ENCODE measurements at places on chromosomes 6 and 20.
A peak's percentile ranks its signal among the peaks of the same experiment; 100 is the strongest.

DNA sequence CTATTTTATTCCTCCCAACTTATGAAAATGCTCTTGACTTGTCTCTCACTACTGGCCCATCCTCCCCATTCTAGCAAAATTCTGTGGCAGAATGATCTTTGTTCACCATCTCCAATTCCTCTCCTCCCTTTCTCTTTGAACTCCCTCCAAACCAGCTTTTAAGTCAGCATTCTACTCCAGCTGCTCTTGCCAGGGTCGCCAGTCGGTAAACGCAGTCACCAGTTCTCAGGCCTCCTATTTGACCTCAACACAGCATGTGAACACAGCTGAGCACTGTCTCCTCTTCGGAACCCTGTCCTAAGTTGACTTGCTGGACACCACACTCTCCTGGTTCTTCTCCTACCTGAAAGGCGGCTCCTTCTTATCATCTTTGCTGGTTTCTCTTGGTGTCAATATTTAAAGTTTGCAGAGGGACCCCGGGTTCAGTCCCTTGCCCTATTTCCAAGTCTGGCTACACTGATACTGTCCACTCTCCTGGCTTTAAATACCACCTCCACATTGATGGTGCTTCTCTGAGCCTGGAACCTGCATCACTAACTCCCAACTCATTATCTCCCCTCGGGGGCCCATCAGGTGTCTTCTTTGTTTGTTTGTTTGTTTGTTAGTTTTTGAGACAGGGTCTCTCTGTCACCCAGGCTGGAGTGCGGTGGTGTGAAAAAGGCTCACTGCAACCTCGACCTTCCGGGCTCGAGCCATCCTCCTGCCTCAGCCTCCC is 27.4 kb downstream of the GDAP1L1 start:
- no peak for DNase-seq

GRCh38 chr6:169723991-169724493 is 258 bp downstream of the PHF10 start:
- peak; percentile 48 for DNase-seq

DNA sequence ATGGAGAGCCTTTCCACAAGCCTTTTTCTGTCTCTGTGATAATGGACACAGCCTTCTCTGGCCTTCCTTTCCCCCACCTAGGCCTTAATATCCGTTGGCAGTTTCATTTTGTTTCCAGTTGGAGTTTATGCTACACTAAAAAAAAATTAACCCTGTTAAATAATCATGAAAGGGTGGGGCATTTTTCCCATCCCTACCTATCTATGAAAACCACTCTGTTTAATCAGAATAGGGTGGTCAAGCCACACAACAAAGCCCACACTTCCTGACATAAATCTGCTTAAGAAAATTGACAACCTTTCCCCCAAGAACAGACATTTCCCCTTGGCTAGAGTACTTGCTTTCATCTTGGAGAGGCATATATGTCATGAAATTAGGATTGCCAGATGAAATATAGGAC is 14.2 kb downstream of the TXLNB start:
- DNase-seq = no peak

DNA sequence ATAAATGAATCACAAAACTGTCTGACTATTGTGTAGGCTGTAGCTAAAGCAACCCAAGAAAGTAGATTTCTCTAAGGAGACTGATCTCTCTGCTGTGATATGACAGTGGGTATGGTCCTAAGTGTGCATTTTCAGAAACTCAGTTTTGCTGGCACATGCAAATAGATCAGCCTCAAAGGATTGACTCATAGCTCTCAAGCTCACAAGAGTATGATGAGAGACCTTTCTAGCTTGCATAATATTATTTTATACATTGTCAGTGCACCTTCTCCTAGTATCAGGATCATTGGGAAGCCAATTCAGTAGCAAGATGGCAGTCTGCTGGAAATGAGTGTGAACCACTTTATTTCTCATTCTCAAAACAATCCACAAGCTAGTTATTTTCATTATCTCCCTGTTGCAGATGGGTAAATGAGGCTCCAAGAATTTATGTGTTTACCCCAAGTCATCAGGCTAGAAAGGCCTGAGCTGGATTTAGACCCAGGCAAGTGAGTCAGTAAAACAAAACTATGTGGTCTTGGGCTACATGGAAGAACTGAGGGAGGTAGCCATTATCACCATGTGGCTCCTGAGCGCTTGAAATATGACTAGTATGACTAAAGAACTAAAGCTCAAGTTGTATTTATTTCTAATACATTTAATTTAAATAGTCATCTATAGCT is 27.9 kb upstream of the PLCB4 start:
- no peak for DNase-seq

GRCh38 chr6:30013291-30013922 is 47.7 kb upstream of the POLR1H start:
- DNase-seq = no peak

- no peak for DNase-seq
Observed at GRCh38 chr6:54282186-54282585, 26.1 kb upstream of the TINAG start.

- no peak for DNase-seq
Observed at GRCh38 chr6:106216527-106216926, 109.0 kb downstream of the ATG5 start.

GRCh38 chr20:64241061-64241460 is 14.5 kb upstream of the PCMTD2 start:
- no peak for DNase-seq

- no peak for DNase-seq
Observed at GRCh38 chr20:19986419-19986818, 30.7 kb upstream of the NAA20 start.

GRCh38 chr6:109069746-109070145 is 24.9 kb downstream of the SESN1 start:
- DNase-seq = no peak

- DNase-seq = no peak
Observed at GRCh38 chr20:57507477-57507876, 17.5 kb downstream of the CTCFL start.

GRCh38 chr6:127951172-127951917 is 50.5 kb upstream of the THEMIS start:
- DNase-seq = no peak

- no peak for DNase-seq
Observed at GRCh38 chr6:89268776-89269175, 46.3 kb downstream of the GABRR2 start.

GRCh38 chr6:125132058-125132457 is 21.5 kb upstream of the TPD52L1 start:
- no peak for DNase-seq

- DNase-seq = no peak
Observed at GRCh38 chr6:46014046-46014445, 1.6 kb downstream of the CLIC5 start.

DNA sequence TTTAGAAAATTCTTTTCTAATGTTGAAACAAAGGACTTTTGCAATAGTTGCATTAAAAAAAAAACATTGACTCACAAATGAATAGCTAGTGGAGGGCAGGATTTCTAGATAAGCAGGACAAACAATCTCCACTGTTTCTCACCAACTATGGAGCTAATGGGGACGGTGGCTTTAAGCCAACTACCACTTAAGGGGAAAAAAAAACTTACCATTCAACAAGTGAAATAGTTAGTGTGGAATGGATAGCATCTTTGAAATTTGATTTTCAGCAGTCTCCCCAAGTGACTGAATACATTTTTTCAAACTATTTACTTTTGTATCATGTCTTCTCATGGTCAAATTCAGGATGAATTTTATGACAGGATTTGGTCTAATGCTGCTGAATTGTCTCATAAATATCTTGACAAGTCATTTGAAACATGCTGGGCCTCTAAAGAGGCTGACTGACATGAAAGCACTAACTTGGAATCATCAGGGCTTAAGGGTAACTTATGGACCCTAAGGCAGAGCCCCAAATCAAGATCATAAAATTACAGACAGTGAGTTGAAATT is 100.5 kb downstream of the EYA4 start:
- DNase-seq = no peak

GRCh38 chr6:127367023-127367375 is 23.6 kb upstream of the ECHDC1 start:
- DNase-seq = no peak

GRCh38 chr6:32868257-32868788 is 14.3 kb downstream of the PSMB9 start:
- DNase-seq = peak; percentile 58

GRCh38 chr20:54263116-54263690 is 55.3 kb downstream of the PFDN4 start:
- DNase-seq = no peak

GRCh38 chr6:21208796-21209186 is 384.8 kb upstream of the SOX4 start:
- no peak for DNase-seq

DNA sequence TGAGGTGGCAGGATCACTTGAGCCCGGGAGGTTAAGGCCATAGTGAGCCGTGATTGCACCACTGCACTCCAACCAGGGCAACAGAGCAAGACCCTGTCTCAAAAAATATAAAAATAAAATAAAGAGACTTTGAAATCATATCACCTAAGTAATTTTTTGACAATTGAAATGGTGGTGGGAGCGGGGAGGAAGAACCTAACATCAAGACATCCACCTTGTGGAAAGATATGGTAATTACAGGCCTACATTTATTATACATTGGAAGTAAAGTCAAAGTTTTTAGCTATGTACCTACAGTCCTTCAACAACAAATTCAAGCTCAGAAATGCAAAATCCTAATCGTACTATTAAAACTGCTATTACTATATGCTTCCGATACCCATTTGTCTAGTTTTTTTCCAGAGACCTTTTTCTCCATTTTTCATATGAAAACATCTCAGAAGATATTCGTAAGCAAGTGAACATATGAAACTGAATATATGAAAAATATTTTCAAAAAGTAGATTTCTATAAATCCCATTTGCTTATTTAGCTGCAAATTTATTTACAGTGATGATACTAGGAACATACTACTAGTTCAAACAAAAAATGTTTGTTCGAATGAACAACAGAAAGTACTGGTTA is 83.3 kb downstream of the SYCP2 start:
- DNase-seq = no peak

- DNase-seq = no peak
Observed at GRCh38 chr6:70708448-70708847, 40.8 kb downstream of the SMAP1 start.

DNA sequence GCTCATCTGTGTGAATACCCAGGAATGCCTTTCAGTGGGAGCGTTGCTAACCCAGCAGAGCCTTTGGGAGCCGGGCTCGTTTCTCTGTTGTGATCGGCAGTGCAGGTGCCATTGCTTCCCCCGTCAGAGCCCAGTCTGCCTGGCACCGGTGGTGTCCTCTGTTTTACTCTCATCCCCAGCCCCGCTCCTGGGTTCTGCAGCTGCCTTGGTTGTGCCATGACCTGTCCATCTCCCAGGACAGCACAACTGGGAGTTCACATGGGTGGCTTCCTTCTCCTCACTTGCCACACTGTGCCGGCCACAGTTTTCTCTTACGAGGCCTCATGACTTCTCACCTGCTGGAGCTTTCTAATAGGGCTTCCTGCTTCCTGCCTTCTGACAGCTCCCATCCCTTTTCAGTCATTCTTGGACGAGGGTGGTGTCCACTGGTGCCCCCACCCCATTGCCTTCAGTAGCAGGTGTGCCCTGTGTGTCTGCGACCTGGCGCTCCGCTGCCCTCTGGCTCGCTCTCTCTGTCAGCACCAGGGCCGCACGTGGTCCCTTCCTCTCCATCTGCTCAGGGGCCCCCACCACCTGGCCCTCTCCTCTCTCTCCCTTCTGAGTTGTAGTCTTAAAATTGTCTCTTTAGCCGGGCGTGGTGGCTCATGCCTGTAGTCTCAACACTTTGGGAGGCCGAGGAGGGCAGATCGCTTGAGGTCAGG is 110.9 kb downstream of the RPP40 start:
- DNase-seq = no peak
